ENCODE measurements at places on chromosomes 7 and 10.

GRCh38 chr10:124145109-124145870 lies 51.9 kb upstream of the CHST15 start:
- no peak for DNase-seq

GRCh38 chr10:119541046-119541445 lies 1.5 kb downstream of the RGS10 start:
- peak; percentile 23 for DNase-seq

GRCh38 chr7:155336812-155337602 lies 39.3 kb downstream of the INSIG1 start:
- no peak for DNase-seq

DNA sequence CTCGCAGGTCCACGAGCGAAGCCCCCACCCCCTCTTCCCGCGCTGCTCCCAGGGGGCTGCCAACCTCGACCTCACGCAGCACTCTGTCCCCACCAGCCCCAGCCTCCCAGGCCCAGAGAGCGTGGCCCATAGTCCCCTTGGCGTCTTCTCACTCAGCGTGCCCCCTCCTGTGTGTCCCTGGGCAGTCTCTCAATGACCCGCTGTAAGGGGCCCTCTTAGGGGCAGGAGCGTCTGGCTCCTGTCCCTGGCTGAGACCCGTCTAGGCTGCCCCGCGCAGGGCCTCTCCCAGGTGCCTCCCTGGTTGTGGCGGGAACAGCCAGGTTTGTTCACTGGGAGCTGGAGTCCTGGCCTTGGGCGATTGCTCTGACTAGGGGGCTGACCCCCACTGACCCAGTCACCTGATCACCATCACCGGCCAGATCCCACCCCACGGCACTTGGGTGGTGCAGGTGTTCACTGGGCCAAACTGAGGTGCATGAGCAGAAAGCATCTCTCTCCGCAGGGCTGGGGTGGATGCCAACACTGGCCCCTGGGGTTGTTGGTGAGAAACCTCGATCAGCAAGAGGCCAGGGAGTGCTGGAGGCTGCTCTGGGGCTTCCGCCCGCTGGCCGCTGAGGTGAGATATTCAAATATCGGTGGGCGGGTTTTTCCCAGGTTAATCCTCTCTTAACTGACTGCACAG lies 12.6 kb upstream of the WDFY4 start:
- DNase-seq, result no peak
